Hindlimb muscle (tissue), 1 donor: ENCODE measurements at places on chromosomes 3 and 15.

DNA sequence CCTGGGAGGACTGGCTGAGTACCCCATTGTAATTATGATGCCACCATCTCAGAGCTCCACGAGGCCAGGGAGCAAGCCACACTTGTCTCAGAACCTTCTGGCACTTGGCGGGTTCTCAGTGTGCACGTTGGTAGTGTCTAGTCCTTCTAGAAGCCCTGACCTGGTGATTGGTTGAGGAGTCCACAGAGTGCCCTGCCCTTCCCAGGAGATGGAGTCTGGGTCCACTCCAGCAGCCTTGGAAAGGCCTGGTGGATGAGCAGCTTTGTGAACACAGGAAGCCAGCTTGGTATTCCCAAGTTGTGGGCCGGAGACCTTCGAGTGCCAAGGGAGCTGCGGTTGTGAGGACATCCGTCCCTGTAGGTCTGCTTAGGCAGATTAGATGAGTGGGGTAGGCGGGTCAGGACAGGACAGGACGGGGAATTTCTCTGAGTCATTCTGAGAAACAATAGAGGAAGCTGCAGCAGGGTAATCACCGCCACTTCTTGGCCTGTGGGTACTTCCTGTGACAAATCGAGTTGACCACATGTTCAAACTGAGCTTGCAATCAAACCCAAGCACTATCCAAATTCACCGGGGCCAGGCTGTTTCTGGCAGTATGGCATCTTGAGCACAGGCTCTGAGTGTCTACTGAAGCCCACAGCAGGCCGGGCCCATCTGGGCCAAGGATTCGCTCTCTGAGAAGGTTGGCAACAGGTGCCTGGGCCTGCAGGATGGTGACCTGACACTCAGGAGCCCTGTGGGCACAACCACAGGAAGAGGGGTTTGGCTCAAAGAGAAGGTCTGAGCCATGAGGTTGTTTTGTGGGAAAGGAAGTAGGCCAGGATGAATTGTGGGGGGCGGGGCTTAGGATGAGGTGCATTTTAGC lies 71.5 kb upstream of the PLXNA1 start:
- peak; percentile 22 for DNase-seq

- no peak for DNase-seq
These were observed 63.7 kb downstream of the DPPA2 start for GRCh38 chr3:109252641-109253040.

DNA sequence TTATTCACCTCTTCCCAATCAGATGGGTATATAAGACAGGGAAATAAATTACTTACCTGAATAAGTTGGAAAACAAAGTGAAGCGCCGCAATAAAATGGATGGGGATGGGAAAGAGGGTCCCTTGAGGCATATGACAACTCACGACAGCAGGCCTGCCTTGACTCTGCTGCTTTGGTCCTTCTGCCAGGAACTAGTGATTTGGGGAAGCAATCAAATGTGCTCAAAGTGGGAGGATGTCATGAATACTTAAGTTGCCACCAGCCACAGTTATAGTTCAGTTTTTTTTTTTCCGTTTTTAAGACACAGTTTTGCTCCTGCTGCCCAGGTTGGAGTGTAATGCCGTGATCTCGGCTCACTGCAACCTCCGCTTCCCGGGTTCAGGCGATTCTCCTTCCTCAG lies 4.6 kb downstream of the PARL start:
- no peak for DNase-seq

- no peak for DNase-seq
These were observed 1.1 kb downstream of the LSAMP start for GRCh38 chr3:116444115-116444747.

DNA sequence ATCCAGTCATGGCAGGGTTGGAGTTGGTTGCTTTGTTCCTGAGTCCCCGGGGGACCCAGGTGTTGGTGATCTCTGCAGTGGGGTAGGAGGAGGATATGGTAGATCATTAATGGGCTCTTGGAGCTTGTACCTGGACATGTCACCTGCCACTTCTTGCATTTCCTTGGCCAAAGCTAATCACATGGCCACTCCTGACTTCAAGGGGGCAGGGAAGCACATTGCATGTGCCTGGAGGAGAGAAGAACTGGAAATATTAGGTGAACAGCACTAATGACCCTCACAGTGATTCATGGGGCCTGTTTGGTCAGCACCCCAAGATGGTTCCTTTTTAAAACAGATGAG lies 87.1 kb upstream of the MYZAP start:
- DNase-seq, result no peak

- DNase-seq, result peak; percentile 14
These were observed 53.2 kb downstream of the LHFPL4 start for GRCh38 chr3:9500108-9501050.

DNA sequence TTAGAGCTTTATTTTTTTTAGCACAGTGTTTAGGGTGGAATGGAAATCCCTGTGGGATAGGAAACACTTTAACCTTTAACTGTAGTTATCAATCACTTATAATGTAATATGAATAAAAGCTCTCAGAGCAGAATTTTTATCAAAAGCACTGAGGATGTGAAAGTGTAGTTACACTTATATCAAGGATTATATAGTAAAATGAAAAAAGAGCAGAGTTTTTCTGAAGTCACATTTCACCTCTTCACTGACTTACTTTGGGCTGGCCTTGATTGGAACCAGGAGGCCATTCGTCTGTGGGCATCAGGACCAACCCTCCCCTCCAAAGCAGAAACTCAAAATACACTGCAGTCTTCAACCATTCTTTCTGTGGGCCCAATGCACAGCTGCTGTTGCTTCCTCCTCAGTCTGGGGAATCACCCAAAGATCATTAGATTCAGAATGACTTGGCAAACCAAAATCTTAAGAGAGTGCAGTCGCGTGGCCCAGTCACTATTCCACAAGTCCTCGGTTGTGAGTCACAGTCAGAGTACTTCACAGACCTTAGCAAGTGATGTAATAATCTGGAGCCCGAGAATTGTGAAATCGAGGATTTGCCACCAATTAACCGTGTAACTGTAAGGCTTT lies 132.6 kb upstream of the COL8A1 start:
- DNase-seq, result no peak

DNA sequence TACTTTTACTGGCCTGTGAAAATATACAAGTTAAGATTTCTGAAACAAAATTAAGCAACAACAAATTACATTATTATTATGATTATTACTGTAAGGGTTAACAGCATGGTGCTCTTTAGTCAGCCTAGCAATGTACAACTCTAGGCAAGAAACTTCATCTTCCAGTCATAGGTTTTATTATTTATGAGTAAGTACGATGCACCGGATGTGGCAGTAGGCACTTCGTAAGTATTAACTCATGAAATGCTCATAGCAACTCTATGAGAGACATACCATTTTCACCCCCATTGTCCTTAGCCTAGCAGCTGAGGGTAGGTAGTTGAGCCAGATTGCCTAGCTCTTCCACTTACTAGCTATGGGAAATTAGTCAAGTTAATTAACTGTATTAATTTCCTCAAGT lies 68.0 kb upstream of the PTPRG start:
- DNase-seq, result no peak

- no peak for DNase-seq
These were observed 69.0 kb upstream of the FNDC3B start for GRCh38 chr3:171970301-171970788.

- peak; percentile 35 for DNase-seq
These were observed 31.5 kb upstream of the ADAMTS17 start for GRCh38 chr15:100373120-100373896.

- DNase-seq, result peak; percentile 60
These were observed 17.8 kb upstream of the ERICH6 start for GRCh38 chr3:150721285-150722130.

- no peak for DNase-seq
These were observed 22.9 kb downstream of the FYCO1 start for GRCh38 chr3:45972534-45973402.

GRCh38 chr3:33810545-33810944 lies 12.1 kb downstream of the PDCD6IP start:
- no peak for DNase-seq

GRCh38 chr3:114327665-114328064 lies 33.8 kb downstream of the TIGIT start:
- DNase-seq, result no peak

DNA sequence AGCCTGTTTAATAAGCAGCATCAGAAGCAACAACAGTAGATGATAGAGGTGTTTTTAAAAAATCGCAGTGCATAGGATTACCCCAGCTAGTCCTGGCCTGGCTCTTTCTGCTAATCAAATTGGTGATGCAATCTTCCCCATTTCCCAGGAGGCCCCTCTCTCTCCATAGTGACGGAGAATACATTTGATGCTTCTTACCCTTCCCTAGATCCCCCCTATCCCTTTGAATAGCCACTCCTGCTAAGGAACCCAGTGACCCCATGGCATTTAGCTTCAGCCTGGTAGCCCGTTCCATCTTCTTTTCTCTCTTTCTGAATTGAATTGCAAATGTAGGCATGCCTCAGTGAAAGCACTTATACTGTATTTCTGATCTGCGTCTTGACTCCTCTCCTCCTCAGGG lies 223.6 kb upstream of the GAP43 start:
- DNase-seq, result no peak

DNA sequence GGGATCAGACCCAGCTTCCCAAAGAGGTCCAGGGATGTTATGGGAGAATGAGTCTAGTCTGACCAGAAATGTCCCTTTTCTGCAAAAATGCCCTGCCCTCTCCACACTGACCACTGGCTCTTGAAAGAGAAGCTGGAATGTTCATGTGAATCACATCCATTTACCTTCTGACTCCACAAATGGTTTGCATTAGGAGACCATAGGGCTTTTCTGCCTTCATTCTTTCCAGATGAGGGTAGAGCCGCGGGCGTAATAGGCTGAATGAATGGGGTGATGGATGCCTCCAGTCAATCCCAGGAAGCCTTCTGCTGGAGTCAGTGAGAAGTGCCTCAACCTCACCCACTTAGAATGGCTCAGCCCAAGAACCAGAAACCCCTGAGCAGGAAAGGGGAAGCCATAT lies 47.2 kb upstream of the IREB2 start:
- no peak for DNase-seq

GRCh38 chr15:82832601-82833361 lies 23.4 kb downstream of the WHAMM start:
- DNase-seq, result no peak

DNA sequence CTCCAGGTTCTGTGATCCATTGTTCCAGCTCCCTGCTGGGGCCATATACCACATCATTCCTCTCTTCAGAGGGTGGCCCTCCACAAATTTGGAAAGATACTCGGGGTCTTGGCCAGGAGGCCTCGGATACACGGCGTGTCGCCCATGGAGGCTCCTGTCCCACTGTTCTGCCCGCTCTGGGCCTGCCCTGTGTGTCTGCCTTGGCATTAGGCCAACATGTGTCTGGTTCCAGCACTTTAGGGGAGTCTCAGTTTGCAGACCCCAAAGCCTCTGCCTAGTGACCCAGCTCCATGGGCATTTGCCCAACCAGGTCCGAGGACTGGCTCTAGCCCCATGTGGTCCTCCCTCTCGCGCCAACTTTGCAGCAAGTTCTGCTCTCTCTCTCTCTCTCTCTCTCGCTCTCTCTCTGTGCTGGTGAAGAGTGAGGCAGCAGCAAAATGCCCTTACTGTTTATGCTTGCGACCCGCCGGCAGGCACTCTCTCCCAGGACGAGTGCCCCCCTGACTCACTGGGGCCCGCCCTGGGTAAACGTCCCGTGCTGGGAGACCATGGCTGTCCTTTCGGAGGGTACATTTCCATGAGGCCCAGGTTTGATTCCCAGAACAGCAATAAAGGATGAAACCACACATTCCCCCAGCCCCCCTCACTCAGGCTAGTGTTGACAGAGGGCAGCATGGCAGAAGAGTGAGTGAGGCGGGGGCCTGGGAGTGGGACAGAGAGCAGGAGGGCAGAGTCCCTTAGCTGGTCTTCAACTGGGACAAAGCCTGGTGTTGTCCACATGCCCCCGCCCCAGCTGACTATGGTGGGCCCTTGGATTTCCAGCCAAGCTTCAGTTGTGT lies 77.9 kb downstream of the ISG20 start:
- DNase-seq, result no peak

- DNase-seq, result peak; percentile 75
These were observed at the start of gene PODXL2 for GRCh38 chr3:127628788-127629466. Gene PODXL2 (plus strand): TSS chr3:127629185. CDS start chr3:127629220, 35 bp downstream.

- no peak for DNase-seq
These were observed 223.3 kb upstream of the ARHGEF26 start for GRCh38 chr3:153897842-153898241.

GRCh38 chr15:74128785-74129585 lies 1.4 kb upstream of the ISLR2 start:
- DNase-seq, result peak; percentile 59

GRCh38 chr3:23830869-23831484 lies 25.2 kb downstream of the UBE2E1 start:
- DNase-seq, result no peak

- DNase-seq, result no peak
These were observed 5.4 kb upstream of the CFAP91 start for GRCh38 chr3:119697394-119697793.

DNA sequence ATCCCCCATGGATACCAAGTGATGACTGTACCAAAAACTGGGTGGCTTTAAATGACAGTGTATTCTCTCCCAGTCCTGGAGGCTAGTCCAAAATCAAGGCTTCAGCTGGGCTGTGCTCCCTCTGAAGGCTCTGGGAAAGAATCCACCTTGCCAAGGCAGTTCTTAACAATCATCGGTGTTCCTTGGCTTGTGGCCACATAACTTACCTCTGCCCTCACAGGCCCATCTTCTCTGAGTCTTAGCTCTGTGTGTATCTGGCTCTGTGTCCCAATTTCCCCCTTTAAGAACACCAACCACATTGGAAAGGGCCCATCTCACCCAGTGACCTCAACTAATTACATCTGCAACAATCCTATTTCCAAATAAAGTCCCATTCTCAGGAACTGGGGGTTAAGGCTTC lies 503.0 kb upstream of the PROK2 start:
- no peak for DNase-seq

- no peak for DNase-seq
These were observed 175.6 kb downstream of the MFSD1 start for GRCh38 chr3:158977497-158977896.

DNA sequence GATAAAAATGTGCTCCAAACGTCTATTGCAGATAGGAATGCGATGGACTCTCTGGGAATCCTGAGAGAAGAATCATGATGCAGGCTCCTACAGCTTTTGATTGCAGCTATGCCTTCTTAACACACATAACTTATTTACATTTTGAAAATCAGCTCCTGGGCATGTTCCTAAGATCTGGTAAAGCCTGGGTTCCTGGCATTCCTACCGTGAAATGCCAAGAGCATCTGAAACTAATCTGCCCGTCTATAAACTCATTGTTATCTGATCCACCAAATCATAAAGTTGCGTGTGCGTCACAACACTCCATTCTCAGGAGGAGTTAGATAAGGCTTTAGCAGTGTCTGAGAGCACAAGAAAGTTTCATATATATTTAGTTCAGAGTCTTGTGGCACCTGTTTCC lies 79.0 kb upstream of the VGLL3 start:
- no peak for DNase-seq

DNA sequence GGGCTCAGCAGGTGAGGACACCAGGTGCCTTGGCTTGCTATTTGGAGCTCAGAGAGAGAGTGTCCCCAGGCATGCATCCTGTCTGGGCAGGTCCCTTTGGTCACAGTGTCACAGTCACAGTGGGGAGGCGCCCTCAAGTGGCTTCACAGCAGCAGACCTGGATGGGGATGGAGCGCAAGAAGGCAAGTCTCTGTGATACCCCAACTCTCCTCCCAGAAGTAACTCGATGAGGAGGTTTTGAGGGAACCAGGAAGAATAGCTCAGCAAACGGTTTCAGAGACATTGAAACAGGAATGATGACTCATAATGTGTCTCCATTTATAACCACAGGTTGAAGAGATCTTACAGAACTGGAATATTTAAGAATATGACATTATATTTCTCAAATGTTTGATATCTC lies 66.5 kb upstream of the SH3GL3 start:
- DNase-seq, result peak; percentile 24
